ENCODE measurements at places on chromosomes 1 and 21. TPM values are rescaled to one million over a fixed set of nuclear protein-coding genes. Genes with fewer than 3 reads are reported as not detected.

DNA sequence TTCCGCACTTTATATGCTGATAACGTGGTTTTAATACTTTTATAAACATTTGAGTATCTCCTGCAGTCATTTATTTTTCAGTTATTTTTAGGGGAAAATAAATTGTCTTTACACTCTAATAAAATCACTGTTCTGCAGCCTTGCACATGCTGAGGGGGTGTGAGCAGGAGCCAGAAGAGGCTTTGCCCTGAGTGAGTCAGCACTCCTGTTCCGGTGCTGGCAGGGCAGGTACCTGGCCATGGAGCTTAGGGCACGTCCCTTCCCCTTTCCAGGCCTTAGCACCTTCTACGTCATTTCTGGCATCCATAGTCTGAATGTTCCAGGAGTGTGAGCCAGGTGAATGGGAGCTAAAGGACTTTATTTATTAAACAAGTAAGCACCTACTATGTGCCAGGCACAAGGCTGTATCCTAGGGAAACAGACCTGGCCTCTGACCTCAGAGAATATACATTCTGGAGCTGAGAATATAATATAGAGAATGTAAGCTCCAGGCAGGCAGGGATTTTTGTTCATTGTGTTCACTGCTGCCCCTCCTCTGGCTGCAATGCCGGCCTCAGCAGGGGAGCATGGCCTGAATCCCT lies 402.9 kb downstream of the PTPRU start:
- DNase-seq: no peak
- peaks cover 2% of the 10 kb centered on the region for H3K27me3 ChIP-seq
- peaks cover under 1% of the 10 kb centered on the region for H3K4me1 ChIP-seq

DNA sequence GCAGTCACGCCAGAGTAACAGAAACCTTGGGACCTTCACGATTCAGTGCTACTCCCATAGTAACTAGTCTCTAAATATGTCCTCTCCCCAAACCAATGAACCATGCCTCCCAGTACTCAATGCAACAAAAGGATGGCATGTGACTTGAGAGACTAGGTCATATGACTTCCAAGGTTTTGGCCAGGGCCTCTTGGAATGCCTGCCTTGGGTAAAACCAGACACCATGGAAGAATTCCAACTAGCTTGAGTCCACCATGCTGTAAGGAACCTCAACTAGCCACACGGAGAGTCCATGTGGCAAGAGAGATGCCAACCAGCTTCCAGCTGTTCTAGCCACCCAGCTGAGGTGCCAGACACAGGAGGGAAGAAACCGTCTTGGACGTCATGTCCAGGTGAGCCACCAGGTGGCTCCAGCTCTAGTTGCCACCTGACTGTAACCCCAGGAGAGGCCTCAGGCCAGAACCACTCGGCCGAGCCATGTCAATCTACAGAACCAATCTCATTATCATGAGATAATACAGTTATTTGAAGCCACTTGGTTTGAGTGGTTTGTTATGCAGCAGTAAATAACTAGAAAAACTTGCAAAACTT lies 115.0 kb downstream of the SYF2 start:
- no peaks in the 10 kb centered on the region for H3K36me3 ChIP-seq
- no peak overlapping the region for H3K4me3 ChIP-seq
- H3K4me1 ChIP-seq: peaks cover 10% of the 10 kb centered on the region

DNA sequence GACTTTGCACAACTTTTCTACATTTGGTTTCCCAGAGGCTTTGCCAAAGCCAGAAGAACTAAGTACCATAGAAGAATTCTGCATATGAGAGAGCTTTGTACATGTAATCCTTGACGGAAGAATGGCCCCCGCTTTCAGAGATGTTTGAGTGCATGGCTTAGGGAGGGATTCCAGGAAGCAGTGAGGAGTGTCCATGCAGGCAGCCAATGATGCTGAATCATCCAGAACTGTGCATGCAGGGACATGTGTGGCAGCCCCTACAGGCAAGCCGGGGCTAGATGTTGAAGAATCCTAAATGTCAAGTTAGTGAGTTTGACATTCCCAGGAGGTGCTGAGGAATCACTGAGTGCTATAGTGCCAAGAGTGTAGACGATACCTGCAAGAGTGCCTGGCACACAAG lies 9.9 kb upstream of the HAO2 start:
- H3K27me3 ChIP-seq: no peaks in the 10 kb centered on the region
- no peak for DNase-seq
- peaks cover 6% of the 10 kb centered on the region for H3K36me3 ChIP-seq

Gene CELA2A
- total RNA-seq: not detected

Gene ST6GALNAC5
- total RNA-seq: 141 TPM
